ENCODE measurements at places on chromosomes 1 and 21.

DNA sequence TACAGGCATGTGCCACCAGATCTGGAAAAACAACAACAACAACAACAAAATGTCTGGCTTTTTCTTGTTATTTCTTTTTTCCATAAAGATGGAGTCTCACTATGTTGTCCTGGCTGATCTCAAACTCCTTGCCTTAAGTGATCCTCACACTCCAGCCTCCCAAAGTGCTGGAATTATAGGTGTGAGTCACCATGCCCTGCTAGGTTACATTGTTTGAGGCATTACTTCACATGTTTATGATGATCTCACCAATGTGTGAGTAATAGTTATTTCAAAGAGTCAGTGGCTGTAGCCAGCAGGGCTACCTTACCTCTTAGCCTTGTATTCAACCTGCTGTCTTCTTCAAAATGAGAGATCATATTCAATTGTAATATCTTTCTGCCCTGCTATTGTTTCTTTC lies 445.7 kb downstream of the AMY1C start:
- peak; percentile 83 for DNase-seq

DNA sequence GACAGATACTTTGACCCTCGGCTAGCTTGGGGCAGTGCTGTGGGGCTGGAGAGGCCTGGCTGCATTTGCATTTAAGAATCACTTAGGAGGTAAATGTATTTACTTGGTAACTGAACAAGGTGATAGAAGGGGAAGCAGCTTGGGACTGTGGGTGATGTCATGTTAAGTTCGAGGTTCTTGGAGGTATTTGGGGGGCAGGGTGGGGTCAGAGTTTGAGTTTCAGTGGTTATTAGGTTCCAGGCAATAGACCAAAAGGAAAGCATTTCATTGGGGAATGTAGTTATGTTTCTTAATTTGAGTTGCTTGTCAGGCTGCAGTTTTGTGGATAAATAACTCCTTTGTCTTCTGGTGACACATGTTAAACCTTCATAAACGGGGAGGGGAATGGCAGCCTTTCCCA lies 2.4 kb upstream of the FAM78B start:
- DNase-seq = no peak

DNA sequence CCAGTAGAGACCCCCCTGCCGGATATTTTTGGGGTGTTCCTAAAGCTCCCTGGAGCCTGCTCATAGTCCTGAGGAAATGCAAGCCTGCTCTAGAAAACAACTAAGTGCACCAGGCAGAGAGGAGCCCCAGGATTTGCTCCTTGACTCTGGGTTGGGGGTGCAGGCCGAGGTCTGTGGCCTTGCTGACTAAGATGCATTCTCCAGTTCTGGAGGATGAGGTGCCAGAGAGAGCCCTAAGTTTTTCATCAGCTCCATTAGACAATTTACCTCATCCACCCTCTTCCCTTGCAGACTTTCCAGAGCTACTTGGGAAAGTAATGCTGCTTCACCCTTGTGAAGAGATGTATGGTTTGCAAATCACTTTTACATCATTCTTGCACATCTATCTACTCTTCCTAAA lies 9.1 kb downstream of the TUFT1 start:
- DNase-seq = no peak

- peak; percentile 91 for DNase-seq
These were observed 25.1 kb downstream of the NENF start for GRCh38 chr1:212457740-212458338.

DNA sequence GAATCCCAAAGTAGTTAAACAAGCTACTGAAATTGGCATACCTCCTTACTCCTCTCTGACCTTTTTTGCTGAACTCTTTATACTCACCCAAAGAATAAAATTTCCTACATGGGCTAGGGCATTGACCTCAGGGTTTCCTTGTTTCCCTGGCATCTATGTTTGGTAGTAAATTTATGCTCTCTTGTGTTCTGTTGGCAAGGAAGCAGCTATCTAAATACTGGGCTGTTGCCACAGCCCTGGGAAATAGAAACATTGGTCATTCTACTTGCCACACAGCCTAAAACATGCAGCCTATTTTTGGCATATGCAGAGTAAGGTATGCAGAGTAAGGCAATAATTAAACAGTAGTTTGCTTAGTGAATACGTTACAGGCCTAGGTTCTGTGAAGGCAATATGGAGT lies 351.4 kb downstream of the HLX start:
- DNase-seq = peak; percentile 44

GRCh38 chr1:194347200-194347599 lies 1160.8 kb upstream of the B3GALT2 start:
- DNase-seq = no peak

All from DMS53 (cell line).